RPMI7951 (cell line): ENCODE measurements at places on chromosomes 4 and X. TPM values are rescaled to one million over a fixed set of nuclear protein-coding genes. Genes with fewer than 3 reads are reported as not detected.

The DUX4 gene
- not detected in 2 replicates for total RNA-seq

- DNase-seq, result no peak
Measured at GRCh38 chr4:6071959-6072720, 53.9 kb upstream of the C4orf50 start.

GRCh38 chrX:8731559-8732395 is at the start of gene ANOS1:
Gene ANOS1, minus strand, starts transcription at chrX:8732137. Its CDS starts 101 bp downstream, at chrX:8732036.
- no peak for DNase-seq

- DNase-seq, result no peak
Measured at GRCh38 chr4:139725236-139725635, 59.6 kb downstream of the MGST2 start.

The EVC gene
- total RNA-seq, result 13.8 and 13.9 TPM in 2 replicates
